ENCODE measurements at places on chromosomes 16 and 17. TPM values are rescaled to one million over a fixed set of nuclear protein-coding genes. Genes with fewer than 3 reads are reported as not detected.

Gene SPHK1
- total RNA-seq: 56.1 TPM

Gene TMEM132E
- not detected for total RNA-seq

Gene OTOA
- 0.36 TPM for total RNA-seq

Gene FLYWCH1
- total RNA-seq: 33.8 TPM

Gene NPIPB13
- total RNA-seq: 0.65 TPM

Gene IRX3
- 7.0 TPM for total RNA-seq

Gene NLGN2
- 16.9 TPM for total RNA-seq

Measured in hair follicle dermal papilla cell (primary cell).